ENCODE measurements at places on chromosomes 11 and 22.

GRCh38 chr11:2579315-2580060 is 120.3 kb downstream of the KCNQ1OT1 start:
- no peak for DNase-seq

DNA sequence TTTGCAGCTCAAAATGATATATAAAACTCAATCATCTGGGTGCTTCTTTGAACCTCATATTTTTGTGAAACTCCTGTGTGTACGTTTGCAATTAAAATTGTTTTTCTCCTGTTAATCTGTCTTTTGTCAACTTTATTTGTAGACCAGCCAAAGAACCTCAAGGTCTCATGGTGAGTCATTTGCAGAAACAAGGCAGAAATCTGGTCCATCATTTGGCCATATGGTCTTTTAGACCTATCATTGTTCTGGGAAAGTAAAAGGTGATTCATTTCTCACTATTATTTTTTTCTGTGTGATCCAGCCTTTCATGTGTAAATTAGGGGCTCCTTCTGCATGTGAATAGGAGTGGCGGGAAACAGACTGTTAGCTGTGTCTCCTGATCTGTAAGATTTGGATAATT is 399.1 kb upstream of the DDI1 start:
- no peak for DNase-seq

- no peak for DNase-seq
Measured at GRCh38 chr11:96311120-96311568, 31.9 kb downstream of the MAML2 start.

DNA sequence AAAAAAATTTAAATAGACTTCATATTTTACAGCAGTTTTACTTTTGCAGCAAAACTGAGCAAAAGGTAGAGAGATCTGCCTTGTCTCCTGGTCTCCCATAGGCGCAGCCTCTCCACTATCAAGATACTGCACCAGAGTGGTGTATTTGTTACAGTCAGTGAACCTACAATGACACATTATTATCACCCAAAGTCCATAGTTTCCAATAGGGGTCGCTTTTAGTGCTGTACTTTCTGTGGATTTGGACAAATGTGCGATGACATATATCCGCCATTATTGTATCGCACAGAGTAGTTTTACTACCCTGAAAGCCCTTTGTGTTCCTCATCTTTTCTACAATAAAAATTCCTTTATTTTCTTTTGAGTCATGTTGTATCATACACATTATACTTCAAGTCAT is 153.2 kb upstream of the CCDC179 start:
- no peak for DNase-seq

GRCh38 chr11:103007521-103007920 is 52.0 kb upstream of the MMP13 start:
- DNase-seq: peak; percentile 25

DNA sequence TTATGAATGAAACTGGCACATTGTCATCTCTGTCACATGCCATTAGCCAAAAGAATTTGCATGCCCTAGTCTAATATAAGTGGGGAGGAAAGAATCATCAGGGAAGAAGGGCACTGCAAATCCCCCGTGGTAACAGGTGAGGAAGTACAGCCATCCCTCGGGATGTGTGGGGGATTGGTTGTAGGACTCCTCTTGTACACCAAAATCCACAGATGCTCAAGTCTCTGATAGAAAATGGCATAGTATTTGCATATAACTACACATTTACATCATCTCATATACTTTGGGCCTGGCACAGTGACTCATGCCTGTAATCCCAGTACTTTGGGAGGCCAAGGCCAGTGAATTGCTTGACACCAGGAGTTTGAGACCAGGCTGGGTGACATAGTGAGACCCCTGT is 109.7 kb downstream of the HIPK3 start:
- DNase-seq: no peak

DNA sequence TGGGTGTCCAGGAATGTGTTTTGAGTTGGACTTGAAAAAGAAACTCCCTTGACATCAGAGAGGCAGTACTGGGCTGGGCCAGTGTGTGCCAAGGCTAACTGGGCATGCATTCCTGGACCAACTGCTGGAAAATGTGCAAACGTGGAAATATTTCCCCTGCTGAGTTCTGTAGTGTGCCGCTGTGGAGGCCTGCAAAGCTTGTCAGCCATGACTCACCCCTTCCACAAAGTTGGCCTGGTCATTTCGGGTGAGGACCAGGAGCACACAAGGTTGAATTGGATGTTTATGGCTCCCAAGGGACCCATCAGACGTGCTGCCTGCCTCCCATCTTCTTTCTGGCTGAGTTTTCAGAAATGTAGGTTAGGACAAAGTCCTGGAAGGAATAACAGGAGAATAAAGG is 513.1 kb downstream of the MIAT start:
- no peak for DNase-seq

DNA sequence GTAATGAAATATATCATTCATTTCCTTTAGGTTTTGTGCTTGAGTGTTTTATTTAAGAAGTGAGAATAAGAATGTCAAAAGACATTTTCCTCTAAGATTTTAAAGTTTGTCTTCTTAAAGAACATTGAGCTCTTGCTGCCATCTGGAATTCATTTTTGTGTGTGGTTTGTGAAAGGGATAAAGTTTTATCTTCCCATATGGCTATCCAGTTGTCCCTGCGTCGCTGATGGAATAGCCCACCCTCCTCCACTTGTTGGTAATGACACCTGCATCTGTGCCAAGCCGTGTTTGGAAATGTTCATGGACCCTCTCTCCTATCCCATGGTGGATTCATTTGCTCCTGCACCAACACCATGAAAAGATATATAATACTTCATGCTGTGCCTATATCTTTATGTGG is 901.5 kb downstream of the BRD1 start:
- DNase-seq: no peak

DNA sequence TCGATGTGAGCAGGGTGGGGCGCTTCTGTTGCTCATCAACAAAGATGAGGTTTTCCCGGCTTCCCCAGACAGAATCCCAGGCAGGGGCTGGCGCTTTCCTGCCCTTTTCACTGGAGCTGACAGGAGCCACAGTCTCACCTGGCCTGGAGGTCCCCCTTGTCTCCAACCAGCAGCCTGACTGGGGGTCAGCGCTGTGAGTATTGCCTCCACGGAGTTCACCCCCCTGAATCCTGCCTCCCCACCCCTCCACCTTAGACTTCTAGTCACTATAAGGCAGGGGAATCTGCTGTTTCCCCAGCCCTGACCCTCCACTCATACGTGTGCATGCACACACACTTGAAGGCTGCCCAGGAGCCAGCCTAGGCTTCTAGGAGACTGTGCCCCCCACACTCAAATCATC is 58.8 kb upstream of the LYVE1 start:
- no peak for DNase-seq

DNA sequence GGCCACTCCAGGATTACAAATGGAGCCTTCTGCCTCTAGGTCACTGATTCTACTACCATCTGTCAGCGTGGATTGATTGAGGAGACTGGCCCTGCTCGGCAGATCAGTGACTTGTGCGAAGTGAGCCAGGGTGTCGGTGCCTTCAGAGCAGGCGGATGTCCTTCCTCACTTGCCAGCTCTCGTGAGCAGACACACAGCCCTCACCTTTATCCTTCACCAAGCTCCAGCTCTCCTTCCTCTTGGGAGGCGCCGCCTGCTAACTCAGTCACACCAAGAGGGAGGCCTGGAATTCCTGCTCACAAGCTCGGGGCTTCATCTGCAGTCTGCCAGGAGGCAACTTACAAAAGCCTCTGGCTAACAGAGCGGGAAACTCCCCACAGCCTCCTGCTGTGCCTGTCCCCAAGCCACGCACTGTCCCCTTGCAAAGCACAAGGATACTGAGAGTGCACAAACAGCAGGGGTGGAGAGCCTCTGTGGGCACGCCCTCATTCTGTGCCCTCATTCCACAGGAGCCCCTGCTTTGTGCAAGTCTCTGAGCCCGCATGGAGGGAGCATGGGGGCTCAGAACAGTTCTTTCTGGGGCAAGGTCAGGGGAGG is 3.5 kb upstream of the TCF20 start:
- no peak for DNase-seq

DNA sequence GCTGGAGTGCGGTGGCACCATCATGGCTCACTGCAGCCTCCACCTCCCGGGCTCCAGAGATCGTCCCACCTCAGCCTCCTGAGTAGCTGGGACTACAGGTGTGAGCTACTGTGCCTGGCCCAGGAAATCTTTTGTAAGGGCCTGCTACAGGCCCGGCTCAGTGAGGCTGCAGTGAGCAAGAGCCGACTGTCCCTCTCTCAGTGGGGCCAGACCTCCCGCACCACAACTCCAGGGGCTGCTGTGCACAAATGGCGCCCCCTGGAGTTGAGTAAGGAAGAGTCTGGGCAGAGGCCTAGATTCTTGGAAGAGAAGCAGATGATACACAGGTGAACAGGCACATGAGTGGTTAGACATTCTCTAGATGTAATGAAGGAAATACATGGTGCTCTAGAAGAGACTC is 7.0 kb downstream of the SERHL2 start:
- DNase-seq: no peak

- DNase-seq: peak; percentile 52
Measured at GRCh38 chr11:129960216-129961214, 42.1 kb downstream of the PRDM10 start.

- DNase-seq: no peak
Measured at GRCh38 chr11:78311702-78312371, 105.8 kb downstream of the GAB2 start.

DNA sequence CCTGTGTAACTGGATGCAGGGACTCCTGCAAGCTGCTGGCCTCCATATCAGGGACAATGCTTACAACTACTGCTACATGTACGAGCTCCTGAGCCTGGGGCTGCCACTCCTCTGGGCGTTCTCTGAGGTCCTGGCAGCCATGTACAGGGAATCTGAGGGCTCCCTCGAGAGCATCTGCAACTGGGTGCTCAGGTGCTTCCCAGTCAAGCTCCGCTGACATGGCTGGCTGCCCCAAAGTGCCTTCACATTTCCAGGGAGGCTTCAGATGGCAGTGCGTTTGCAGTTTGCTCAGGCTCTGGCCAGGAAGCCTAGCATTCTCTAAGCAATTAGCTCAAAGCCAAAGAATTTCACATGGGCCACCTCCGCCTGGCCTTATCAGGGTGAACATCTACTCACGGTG is 117.4 kb upstream of the PARVA start:
- no peak for DNase-seq

GRCh38 chr11:128492903-128493569 is 94.3 kb downstream of the ETS1 start:
- DNase-seq: no peak

DNA sequence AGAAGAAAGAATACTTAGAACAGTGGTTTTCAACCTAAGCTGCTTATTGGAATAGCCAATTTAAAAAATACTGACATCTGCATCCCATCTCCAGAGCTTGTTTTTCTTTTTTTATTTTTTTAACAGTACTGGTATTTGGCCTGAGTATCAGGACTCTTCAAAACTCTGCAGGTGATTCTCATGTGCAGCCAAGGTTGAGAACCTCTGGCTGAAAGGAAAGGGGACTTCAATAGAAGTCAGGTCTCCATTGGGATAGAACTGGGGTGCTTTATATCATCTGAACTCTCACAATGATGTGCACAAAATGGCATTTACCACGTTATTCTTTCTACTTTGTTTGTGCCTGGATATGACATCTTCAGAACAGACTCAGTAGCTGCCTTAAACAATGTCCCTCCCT is 55.3 kb downstream of the BBOX1 start:
- no peak for DNase-seq

Measured in amniotic stem cell (primary cell).